MV-4-11 (cell line): ENCODE measurements at places on chromosomes 4 and X.

GRCh38 chr4:167359711-167360110 is 125.4 kb upstream of the SPOCK3 start:
- DNase-seq: no peak

GRCh38 chr4:78057600-78058550 is 752 bp downstream of the FRAS1 start:
- no peak for DNase-seq

DNA sequence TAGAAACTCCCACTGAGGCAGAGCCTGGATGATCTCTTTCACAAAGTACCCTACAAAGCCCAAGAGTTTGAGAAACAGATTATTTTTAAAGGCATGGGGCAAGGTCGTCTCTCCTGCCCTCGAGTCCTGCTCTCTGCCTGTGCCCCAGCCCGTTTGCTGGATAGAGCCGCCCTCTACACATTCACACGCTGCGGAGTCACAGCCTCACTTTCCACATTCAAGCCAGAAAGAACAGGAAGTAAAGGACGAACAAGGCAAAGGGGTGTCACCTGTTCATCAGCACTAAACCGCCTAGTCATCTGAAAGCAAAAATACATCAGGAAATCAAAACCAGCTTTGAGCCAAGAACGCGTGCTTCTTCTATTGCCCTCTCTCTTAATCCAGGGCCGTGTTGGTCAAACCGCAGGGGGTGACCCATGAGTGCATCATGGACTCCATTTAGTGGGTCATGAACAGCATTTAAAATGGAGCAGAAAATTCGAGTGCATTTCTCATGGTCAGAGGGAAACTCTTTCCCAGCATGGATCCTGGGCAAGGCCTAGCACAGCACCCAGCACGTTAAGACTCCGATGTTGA is 83.4 kb downstream of the PHKA2 start:
- DNase-seq: no peak

DNA sequence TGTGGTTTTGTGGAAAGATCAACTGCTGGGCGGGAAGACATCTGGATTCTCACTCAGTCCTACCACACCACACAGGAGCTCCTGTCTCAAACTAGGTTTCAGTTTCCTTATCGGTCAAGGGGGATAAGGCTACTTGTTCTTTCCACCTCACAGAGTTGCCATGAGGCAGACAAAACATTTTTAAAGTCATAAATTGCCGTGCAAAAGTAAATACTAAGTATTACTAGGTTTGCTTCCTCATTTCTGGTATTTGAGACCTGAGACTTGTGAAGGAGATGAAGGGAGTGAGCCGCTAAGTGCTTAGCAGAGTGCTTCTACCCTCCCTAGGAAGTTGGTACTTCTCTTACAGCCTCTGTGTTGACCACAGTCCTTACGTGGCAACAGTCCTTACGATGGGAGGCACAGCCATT is 1.5 kb downstream of the LAP3 start:
- DNase-seq: peak; percentile 80

GRCh38 chr4:34766935-34767334 is 1477.4 kb downstream of the ARAP2 start:
- DNase-seq: no peak

- no peak for DNase-seq
These were observed 131.7 kb downstream of the SH2D1A start for GRCh38 chrX:124478046-124478445.

GRCh38 chr4:95415346-95415771 is 133.4 kb downstream of the UNC5C start:
- no peak for DNase-seq

DNA sequence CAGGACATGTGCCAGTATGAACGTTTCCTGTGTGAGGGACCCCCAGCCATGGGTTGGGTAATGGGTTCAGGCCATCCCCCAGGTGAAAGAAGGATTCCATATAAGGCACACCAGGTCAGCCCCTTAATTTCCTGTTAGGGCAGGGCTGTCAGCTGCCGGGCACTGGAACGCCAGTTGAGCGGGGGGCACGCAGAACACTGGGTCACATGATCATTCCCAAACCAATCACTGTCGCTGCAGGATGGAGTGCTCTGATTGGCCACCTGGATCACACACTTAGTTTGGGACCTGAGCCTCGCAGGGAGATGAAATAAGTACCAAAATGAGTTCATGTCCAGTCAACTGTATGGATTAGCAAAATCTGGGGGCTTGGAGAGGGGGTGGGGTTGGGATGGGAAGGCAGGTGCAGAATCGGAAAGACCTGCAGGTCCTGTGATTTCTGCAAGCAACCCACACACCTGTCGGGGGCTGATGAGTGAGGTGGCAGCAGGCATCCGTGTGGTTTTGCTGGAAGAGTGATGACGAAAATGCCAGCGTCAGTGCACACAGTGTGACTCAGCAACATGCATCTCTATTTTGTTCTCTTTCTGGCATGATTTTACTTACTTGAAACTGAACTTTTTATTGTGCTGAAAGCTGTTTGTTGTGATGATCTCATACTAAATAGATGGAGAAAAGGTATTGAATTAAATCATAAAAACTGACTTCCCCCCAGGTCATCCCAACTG is 32.2 kb downstream of the RNF212 start:
- DNase-seq: peak; percentile 42

DNA sequence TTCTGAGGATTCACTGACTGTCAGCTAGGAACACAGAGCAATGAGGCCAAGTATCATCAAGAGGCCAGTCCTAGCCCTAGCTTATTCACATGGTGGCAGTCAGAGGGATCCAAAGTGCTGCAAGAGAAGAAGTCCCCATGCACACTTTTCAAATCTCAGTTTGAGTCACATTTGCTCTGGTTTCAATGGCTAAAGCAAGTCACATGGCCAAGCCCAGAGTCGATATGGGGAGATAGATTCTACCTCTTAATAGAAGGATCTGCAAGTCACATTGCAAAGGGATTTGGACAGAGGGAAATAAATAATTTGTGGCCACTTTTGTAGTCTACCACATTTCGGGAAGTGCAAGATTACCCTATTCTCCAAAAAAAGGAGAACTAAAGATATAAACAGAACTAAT is 3.7 kb upstream of the LCORL start:
- DNase-seq: peak; percentile 59

DNA sequence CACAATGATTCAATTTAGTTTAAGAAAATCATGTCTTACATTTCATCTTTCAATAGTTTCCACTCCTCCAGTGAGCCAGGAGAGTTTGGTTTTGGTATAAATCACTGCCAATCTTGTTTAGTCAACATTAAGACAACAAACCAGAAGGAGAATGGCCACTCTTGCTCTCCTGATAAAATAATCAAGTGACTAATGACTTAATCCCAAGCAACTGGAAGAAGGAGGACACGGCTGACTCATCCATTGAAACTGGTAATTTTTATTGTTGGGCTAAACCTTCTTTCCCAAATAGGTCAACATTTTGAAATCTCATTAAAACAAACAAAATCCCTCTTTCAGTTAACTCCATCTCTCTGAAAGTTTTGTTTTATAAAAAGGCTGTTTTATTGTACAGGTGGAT is 230.2 kb downstream of the CLCN4 start:
- no peak for DNase-seq

DNA sequence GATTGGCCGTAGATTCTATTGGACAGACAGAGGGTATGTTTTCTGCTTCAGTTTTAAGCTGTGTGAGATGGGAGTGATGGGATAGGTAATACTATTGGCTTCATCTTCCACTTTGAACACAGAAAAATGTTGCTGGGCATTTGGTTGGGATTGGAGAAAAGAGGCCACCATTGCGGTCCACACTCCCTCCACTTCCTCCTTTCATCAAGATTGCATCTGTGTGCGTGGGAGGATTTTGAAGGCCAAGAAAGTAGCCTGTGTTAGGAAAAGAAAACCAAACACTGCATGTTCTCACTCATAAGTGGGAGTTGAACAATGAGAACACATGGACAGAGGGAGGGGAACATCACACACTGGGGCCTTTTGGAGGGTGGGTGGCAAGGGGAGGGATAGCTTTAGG is 56.4 kb downstream of the EGF start:
- peak; percentile 83 for DNase-seq

DNA sequence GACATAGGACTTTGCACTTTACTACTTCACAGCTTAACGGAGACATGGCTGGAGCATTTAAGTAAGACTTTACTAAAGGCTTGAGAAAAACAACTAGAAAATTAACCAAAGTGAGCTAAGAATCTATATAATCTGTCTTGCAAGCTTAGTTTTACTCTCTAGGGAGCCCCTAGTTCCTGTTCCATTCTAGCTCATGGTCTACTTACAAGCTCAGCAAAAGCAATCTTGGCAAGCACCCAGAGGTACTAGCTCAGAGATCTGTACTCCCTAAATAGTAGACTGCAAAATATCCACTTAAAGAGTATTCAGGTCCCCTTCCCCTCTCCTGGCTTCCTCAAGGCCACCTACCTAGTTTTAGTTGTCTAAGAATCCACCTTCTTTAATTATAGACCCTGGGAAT is 469.0 kb downstream of the IDS start:
- no peak for DNase-seq
